ENCODE measurements at places on chromosomes 3 and 15.

DNA sequence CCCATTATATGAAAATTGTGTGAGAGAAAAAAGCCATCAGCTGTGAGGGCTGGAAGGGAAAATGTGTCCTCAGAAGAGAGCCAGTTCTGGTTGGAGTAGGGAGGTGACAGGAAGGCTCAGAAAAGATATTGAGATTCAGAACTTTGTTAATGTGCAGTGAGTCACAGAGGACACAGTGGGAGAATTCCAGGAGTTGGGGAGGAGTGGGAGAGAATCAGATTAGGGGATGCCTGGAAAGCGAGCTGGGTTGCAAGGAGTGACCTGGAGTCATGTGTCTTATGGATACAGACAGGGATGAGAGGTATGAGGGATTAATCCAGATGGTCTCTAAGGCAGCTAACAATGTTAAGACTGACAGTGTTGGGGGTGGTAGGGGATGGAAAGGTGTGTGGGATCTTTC is 67.5 kb downstream of the CHST2 start:
- no peak for DNase-seq

DNA sequence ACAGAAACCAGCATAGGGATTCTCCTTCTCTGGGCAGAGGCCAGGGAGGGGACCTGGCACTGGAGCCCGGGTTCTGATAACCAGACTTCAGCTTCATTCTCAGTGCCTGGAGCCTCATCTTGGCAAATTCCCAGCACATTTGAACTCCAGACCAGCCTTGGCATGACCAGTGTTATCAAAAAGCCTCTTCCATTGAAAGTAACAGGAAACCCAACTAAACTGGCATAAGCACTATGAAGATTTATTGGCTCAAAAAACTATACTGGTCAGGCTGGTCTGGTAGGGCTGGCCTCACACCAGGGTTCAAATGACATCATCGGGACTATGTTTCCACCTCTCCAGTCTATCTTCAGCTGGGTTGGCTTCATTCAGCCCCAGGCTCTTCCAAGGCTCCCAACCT is 48.1 kb upstream of the THUMPD3 start:
- DNase-seq = no peak

DNA sequence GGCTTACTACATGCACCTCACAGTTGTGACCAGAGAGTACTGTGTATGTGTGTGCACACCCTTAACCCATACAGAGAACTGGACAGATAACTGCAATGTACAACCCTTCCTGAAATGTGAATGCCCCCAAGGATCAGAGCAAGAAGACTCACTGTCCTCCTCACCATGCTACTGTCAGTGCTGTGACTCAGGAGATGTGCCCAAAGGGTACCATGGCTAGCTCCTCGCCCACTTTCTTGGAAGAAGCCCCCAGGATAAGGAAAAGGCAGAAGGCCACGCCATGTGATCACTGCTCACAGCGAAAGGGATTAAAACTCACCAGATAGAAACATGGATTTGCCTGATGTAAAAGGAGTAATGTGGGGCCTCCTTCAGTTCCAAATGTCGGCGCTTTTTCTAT is 41.8 kb downstream of the UBP1 start:
- DNase-seq = no peak

- DNase-seq = no peak
Measured at GRCh38 chr3:102224171-102224570, 210.6 kb upstream of the ZPLD1 start.

- DNase-seq = no peak
Measured at GRCh38 chr3:183819831-183820230, 5.5 kb downstream of the MAP6D1 start.

DNA sequence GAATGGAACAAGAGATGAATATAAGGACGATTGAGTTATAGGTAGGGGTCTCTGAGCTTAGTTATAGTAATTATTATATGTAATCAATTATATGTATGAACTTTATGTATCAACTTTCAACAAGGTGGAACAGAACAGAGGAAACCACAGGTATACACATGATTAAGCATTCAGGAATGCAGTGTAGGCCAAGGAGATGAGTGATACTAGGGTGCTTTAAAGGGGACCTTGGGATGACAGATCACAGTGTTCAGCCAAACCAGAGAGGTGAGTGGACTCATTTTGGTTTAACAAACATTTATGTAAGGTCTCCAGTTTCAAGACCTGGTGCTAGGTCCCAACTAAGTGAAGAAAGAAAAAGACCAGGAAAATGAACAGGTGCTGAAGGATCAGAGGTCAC is 895.5 kb downstream of the ROBO2 start:
- no peak for DNase-seq

- no peak for DNase-seq
Measured at GRCh38 chr3:120688121-120688520, 6.1 kb upstream of the HGD start.

DNA sequence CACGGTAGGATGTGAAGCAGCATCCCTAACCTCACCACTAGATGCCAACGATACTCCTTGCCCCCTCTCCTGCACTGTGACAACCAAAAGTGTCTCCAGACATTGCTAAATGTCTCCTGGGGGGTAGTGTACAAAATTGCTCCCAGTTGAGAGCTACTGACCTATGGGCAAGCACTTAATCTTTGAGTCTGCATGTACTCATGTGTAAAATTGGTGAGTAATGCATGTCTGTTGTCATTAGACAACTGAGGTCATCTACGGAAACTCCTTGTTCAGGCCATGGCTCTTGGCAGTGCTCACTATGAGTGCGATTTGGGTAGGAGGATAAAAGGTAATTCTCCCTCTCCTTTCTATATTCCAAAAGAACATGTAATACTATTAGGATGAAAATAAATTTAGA is 29.2 kb downstream of the PDHB start:
- no peak for DNase-seq

DNA sequence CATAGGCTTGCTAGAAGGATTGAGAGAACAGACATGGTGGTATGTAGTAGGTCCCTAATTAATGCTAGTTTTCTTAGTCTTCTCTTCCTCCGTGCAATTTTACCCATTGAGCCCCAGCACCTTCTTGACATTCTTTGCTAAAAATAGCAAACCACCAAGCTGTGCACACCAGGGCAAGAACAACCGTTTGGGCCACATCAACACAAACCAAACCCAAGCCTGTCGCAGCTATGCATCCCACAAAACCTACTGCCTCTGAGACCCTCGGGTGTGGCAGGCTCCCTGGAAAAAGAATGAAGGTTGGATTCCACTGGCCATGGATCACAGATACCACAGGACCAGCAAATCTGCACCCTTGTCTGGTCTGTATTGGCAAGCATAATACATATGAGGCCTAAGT is 27.1 kb downstream of the HEG1 start:
- no peak for DNase-seq

DNA sequence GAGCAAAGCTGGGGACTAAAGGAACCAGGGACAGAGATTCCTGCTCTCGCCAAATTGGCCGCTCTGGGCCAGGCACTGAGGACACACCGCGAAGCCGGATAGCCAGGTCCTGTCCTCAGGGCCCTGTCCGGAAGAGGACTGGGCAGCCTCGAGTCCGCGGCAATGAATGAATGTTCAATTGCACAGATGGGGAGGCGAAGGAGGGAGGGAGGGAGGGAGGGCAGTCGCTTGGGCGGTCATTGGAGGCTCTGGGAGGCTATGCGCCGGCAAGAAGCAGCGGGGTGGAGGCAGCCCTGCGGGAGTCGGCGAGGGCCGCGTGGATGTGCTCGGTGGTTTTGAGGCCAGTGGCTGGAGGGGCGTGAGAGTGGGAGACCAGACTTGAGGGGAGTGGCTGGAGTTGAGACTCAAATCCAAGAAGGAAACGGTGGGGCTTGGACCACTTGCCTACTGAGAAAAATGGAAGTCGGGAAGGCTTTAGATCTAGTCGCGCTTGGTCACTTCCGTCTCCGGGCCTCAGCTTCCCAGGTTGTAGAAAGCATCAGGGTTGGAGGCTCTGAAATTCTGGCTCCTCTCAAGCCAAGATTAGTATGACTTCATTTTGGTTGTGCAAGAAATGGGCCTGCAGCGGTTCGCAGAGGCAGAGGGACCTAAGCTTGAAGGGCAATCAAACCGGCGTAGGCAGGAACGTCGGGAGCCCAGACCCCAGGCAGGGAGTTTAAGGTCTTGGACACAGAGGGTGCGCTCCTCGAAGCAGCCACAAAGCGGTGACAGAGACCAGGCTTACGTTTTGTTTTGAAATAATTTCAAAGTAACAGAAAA is 21.1 kb upstream of the PLXND1 start:
- DNase-seq = no peak

GRCh38 chr3:143677430-143677829 is 170.8 kb downstream of the SLC9A9 start:
- DNase-seq = no peak

- no peak for DNase-seq
Measured at GRCh38 chr3:123948449-123948848, 12.6 kb downstream of the CCDC14 start.

DNA sequence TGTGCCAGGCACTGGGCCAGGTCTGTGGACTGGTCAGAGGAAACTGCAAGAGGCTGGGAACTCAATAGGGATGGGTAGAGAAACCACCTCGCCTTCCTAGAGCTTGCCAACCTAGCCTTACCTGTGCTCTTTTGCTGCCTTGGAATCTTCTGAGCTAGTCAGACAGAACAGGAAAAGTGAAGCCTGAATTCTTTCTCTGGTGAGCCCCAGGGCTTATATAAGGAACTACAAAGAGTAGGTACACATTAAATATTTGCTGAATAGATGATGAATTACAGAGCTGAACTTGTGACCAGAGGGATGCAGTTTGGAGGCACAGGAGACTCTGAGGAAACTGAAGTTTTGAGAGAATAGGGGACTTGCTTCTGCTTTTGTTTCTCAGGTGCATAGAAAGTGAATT is 15.6 kb upstream of the FBXW12 start:
- DNase-seq = no peak

DNA sequence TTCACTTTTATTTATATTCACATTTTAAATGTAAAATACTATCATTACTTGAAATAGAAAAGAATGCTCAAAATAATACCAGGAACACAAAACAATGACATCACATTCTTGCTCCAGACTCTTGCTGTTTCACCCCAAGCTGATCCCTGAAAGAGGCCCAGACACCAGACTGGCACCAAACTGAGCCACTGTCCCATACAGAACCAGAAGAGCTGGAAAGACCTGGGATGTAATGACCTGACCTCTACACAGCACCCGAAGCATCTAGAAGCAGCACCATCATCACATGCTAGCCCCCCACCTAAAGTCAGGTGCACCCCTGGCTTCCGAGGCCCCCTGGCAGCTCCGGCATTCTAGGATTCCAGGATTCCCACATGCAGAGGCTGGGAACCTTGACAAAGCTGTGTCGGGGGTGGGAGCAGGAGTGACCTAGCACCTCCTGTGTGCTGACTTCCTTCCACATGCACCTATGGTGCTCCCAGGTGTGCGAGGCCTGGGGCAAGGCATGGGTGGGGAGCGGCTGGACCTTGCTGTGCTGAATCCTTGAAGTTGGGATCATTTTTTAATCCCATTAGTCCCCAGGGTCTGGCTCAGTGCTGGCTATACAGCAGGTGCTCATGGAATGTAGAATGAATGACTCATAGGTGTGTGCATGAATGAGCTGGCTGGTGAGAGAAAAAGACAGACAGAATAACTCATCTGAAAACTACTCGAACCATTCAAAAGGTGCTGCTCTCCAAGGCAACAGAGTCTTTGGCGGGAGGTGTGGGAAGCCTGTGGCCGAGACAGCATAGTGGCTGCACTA is 144.7 kb upstream of the IQSEC1 start:
- no peak for DNase-seq

- no peak for DNase-seq
Measured at GRCh38 chr3:183586477-183586876, 31.0 kb upstream of the KLHL6 start.

GRCh38 chr3:129389572-129389937 is 38.9 kb downstream of the EFCAB12 start:
- DNase-seq = no peak

DNA sequence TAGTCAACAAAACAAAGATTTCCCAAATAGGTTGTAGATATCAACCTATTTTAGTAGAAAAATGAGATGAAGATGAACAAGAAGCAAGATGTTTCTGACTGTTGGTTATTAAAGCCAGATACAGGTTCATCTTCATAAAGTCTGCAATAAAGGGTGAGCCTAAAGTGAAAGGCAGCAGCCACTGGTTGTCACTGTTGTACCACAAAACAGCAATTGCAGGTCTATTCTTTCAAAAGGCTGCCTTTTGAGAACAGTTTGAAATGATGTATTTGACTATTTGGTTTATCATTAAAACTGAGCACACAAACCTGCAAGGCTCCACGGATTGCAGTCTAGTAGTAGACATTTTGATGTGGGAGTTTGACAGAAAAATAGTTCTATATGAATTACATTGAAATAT is 543.4 kb downstream of the GBE1 start:
- no peak for DNase-seq

- no peak for DNase-seq
Measured at GRCh38 chr3:14231145-14231990, 52.8 kb downstream of the LSM3 start.

DNA sequence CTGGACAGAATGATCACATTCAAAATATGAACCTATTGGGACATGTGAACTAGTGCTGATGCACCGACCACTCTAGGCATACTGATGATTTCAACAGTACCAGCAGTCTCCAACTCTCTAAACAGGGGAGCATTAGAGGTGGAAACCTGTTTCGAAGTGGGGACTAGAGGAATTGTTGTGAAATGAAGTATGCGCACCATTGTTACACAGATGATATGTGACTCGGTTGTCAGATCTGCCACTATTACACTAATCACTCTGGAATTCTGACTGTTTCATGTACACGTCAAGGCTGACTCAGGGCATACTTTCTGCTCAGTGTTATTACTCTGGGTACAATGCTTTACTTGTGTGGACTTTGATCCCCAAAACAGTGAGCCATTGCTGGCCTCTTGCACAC is 198.2 kb upstream of the UBE2E2 start:
- no peak for DNase-seq

DNA sequence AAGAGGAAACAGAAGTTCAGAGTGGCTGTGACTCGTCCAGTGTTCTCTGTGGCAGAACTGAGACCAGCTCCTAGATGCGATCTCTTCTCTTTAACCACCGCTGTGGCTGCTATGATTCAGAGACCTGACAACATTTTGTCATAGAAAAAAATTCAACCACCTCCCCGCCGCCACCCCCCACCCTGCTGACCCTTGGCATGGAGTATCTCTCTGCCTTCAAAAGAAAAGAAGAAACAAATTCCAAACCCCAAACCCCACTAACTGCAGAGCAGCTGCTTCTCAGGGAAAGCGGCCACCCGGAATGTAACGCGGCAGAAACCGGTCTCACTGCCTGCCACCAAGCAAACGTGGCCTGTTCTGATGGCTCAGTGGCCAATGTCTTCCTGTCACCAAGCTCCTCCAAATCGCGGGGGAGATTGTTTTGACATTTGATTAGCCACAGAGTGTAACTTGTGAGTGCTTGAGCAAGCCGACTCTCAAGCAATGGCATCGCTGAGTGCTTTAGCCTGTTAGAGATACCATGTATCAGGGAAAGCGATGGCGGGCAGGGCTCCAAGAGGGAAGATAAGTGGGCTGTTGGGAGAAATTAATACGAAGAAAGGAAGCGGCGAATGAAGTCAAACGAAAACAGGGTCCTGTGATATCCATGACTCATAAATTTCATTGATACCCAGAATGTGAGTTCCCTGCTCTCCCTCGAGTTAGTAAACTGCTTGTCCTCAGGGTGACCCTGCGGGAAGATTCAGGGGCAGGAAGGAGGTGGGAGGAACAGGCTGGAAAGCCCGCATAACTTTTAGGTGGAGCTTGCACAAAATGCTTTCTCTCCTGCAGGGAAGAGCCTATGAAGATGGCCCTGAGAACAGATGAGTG is 44.8 kb upstream of the TLE3 start:
- DNase-seq = no peak

- DNase-seq = no peak
Measured at GRCh38 chr3:194481525-194482195, 5.1 kb downstream of the ATP13A3 start.

GRCh38 chr3:114314282-114314681 is 20.5 kb downstream of the TIGIT start:
- no peak for DNase-seq

- no peak for DNase-seq
Measured at GRCh38 chr15:51103330-51103729, 8.6 kb upstream of the TNFAIP8L3 start.

All from stimulated activated CD8-positive, alpha-beta memory T cell treated with anti-CD3 and anti-CD28 coated beads, Interleukin-15, amount 100 ng/mL, for 24 hours (primary cell).